ENCODE measurements at places on chromosomes 13 and 19.

GRCh38 chr13:97976610-97977521 lies 23.4 kb downstream of the IPO5 start:
- DNase-seq: peak; percentile 44

GRCh38 chr13:109998037-109998436 lies 211.7 kb upstream of the IRS2 start:
- no peak for DNase-seq

GRCh38 chr13:113531041-113531873 lies 40.7 kb upstream of the DCUN1D2 start:
- DNase-seq: no peak

GRCh38 chr13:82938644-82939043 lies 943.6 kb downstream of the SLITRK1 start:
- no peak for DNase-seq

GRCh38 chr13:81987159-81987558 lies 1646.2 kb upstream of the SPRY2 start:
- DNase-seq: no peak

- DNase-seq: no peak
Measured at GRCh38 chr13:80529734-80530133, 188.8 kb upstream of the SPRY2 start.

DNA sequence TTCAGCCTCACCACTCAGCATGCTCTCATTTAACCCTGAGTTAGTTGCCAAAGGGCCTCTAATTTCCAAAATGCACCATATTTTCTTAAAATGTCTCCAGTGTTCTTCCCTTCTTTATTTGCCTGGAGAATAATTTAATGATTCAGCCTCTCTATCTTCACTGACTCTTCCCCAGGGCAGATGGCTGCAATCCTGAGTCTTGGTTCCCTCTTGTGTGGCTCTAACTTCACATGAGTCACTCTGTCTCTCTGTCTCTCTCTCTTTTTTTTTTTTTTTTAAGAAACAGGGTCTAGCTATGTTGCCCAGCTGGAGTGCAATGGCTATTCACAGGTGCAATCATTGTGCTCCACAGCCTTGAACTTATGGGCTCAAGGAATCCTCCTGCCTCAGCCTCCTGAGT lies 251.4 kb downstream of the VWA8 start:
- DNase-seq: no peak

DNA sequence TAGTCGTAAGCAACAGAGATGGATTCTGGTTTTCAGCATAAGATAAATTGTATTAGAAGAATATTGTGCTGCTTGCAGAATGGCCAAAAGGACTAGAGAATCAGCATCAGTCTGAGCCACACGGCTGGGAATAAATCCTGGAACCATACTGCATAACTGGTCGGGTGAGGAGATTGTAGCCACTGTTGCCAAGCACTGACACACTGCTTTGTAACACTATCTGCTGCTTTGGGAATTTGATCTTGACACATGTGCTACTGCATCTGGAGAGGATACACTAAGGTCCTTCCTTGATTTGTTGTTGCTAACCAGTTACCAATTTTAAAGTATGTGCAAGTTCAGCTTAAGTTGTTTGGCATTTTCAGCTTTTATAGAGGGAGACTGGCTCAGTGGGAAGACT lies 1.9 kb downstream of the HNRNPA1L2 start:
- DNase-seq: no peak
